ENCODE measurements at places on chromosomes 5 and 9.

DNA sequence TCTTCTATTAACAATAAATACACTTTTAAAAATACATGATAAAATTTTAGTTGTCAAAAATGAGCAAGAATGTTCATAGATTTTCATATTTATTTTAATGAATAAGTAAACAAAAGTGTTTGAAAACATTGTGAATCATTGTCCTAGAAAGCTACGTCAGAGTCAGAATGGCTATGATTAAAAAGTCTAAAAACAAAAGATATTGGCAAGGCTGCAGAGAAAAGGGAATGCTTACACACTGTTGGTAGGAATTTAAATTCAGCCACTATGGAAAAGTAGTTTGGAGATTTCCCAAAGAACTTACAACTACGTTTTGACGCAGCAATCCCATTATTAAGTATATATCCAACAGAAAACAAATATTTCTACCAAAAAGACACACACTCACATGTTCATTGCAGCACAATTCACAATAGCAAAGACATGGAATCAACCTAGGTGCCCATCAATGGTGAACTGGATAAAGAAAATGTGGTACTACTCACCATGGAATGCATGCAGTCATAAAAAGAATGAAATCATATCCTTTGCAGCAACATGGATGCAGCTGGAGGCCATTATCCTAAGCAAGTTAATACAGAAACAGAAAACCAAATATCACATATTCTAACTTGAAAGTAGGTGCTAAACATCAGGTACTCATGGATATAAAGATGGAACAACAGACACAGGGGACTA is 49.2 kb upstream of the FBXL17 start:
- DNase-seq: no peak

DNA sequence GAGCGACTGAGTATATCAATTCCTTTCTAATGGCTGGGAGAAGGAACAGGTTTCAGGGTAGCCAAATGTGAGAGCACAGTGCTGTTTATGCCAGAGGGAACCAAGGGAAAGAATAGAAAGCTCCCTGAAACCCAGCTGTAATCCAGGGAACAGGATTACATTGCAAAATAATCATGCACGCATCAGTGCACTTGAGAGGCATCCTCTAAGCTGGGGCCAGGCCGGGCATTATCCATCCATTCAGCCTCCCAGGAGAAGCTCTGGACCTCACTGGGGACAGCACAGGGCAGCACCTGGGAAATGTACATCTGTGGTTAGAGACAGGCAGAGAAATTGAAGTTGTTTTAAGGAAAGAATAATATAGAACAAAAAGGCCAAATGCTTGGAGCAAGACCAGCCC is 72.7 kb downstream of the MTRR start:
- no peak for DNase-seq

DNA sequence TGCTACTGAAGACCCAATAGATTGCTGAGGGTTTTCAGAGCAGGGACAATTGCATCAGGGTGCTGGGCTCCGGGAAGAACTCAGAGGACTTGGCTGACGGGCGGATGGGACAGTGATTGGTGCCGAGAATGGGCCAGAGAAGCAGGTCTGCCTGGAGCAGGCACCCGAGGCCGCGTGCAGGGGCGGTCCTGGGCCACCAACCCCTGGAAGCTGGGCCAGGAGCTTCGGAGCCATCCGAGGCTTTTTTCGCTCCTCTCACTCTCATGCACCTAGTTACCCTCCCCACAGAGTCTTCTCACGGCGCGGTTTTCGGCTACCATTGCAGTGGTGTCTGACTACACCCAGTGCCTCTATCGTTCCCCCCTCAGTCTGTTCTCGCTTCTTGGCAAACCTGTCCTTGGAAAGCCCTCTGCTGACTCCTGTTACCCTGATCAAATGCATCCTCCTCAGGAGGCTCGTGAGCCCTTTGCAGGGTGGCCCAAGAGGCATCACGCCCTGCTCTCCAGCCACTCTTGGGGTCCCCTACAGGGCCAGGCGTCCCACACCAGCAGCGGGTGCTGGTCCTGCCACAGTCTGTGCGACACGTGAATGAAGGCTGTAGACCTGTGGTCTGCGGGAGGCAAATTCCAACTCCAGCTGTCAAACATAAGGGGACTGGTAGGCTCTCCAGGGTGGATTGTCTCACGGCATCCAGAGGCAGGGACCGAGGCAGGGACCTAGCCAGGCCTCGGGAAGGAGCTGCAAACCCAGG is 1.2 kb upstream of the CLPTM1L start:
- DNase-seq: no peak

GRCh38 chr5:40928886-40929448 is 19.7 kb downstream of the C7 start:
- DNase-seq: no peak

DNA sequence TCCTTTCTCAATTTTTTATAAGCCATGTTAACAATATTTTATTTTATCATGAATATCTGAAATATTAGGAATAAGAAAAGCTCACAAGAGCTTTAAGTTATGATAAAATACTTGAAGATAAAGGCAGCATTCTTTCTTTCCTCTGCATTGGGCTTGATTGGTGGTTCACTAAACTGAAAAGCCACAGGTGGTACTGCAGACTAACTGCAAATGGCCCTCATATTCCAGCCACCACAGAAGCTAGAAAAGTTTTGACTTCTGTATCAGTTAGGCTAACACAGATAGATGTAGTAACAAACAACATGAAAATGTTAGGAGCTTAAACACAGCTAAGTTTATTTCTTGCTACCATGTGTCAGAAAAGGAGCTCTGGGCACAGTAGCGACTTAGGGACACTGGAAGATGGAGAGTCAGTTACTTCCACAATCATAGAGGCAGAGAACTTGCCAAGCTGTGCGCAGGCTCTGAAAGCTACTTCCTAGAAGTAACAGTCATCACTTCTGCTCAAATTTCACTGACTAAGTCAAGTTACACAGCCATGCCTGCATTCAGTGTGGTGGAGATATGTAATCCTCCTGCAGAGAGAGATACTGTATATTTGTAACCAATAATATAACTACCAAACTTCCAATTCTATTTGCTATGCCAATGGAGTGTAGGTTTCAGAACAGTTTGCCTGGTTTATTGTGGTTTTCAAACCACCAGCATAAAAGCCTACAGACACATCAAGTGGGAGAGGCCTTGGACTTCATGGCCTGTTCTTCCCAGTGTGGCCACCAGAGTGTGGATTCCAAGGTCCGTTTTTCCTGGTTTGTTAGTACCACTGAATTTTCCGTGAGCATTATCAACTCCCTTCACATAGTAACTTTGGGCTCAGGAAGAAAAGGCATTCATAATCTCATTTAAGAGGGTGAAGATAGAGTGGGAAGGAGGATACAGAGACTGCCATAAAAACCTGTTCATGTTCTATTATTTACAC is 268.3 kb downstream of the PJA2 start:
- no peak for DNase-seq

GRCh38 chr5:124301850-124302249 is 444.6 kb downstream of the ZNF608 start:
- no peak for DNase-seq

- no peak for DNase-seq
These were observed 104.6 kb downstream of the PCSK5 start for GRCh38 chr9:75995066-75995465.

GRCh38 chr5:43353668-43354067 is 40.5 kb upstream of the HMGCS1 start:
- DNase-seq: no peak

DNA sequence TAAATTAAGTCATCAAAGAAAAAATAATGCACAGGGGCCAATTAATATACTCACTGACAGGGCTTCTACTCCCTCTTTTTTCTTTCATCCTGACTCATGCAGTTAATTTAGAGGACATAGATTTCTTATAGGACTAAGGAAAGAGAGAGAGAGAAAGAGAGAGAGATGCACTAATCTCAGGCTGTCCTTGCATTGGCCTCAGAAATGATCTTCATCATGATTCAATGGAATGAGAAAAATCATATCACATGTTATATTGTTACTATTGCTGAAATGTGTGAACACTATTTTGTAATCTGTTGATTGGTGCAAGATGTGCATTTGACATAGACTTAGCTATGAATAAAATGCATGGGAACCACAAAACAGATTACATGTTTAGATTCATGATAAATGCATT is 608.3 kb upstream of the NUDT12 start:
- DNase-seq: no peak

DNA sequence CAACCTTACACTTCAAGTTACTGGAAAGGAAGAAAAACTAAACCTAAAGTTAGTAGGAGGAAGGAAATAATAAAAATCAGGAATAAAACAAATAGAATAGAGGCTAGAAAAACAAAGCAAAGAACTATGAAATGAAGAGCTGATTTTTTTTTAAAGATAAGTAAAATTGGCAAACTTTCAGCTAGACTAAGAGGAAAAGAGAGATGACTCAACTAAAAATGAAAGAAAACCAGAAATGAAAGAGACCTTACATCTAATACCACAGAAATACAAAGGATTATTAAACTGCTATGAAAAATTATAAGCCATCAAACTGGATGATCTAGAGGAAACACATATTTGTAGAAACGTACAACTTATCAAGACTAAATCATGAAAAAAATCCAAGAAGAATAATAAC is 60.0 kb downstream of the PRRC1 start:
- DNase-seq: no peak

- no peak for DNase-seq
These were observed 45.7 kb upstream of the PIK3R1 start for GRCh38 chr5:68169903-68170302.

DNA sequence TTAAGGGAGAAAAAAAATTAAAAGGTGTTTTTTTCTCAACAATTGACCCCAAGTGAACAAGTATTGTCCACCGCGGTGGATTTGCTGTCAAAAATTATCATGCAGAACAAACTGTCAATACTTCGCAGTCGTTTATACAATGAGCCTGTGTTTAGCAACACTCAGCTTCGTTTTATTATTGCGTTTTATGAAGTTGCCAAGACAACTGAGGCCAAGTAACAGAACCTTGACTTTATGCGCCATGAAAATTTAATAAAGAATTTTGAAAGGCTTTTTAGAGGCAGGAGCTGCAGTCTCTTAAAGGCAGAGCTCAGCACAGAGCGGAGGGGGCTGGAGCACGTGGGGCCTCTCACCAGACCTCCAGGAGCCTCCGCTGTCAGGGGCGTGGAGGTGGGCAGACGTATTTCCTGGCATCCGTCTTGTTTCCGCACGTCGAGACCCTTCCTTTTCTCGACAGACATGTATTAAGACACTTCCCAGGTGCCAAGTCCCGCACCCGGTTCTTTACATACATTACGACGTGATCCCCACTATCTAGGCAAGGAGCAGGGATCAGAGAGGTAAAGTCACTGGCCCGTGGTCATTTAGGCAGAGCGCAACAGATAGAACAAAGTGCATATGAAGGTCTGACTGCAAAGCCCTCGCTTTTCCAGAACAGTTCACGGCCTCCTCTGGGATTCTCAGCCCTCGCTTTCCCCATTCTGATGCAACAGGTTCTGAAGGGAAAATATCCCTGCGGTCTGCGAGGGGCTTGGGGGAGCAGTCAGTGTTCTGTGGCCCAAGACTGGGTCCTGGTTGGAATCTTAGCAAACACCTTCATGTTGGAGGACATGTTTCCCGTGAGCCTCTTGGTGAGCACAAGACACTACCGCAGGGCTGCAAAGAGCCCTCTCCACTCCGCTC is 164.4 kb downstream of the DAB2IP start:
- no peak for DNase-seq

GRCh38 chr5:83914662-83915418 is 194.2 kb upstream of the HAPLN1 start:
- DNase-seq: no peak

- no peak for DNase-seq
These were observed 103.3 kb downstream of the ESM1 start for GRCh38 chr5:54882101-54882500.

DNA sequence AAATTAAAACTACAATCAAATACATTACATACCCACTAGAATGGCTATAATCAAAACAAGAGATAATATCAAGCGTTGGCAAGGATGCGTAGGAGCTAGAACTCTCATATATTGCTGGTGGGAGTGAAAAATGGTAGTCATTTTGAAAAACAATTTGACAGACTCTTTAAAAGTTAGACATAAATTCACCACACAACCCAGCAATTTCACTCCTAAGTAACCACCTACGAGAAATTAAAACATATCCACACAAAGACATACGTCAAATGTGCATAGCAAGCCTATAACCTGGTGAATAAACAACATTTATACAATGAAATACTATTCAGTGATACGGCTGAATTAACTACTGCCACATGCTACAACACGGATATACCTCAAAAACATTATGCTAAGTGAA is 44.7 kb downstream of the GKAP1 start:
- DNase-seq: no peak

GRCh38 chr5:72223371-72223770 is 96.7 kb downstream of the MRPS27 start:
- DNase-seq: no peak

DNA sequence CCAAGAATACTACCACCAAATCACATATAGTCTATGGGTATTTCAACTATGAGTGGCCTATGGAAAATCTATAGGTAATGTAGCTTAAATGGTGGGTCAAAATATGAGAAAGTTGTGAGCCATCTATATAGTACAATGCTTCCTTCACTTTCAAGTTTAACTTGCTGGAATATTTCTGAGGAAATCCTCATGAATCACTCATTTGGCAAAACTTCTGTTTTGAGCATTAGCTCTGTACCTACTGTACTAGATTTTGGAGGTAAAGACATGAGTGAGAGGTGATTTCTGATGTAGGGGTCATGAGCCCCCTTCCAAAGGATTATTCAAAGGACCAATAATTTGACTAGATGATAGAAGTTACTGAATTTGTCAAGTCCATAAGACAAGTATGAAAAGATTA is 80.6 kb upstream of the DAB2 start:
- DNase-seq: no peak

GRCh38 chr5:32020271-32020670 is 153.8 kb downstream of the GOLPH3 start:
- no peak for DNase-seq

DNA sequence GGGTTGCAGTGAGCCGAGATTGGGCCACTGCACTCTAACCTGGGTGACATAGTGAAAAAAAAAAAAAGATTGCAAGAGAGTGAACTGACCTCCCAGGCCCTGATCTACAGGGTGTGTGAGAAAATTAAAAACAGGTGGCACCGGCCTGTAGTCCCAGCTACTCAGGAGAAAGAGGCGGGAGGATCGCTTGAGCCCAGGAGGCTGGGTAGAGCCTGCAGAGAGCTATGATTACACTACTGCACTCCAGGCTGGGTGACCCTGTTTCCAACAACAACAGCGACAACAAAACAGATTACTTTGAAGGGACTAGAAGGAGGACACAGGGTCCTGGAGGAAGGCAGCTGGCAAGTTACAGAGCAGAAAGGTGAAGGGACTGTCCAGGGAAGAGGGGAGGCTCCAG is 42.2 kb upstream of the FABP6 start:
- no peak for DNase-seq

DNA sequence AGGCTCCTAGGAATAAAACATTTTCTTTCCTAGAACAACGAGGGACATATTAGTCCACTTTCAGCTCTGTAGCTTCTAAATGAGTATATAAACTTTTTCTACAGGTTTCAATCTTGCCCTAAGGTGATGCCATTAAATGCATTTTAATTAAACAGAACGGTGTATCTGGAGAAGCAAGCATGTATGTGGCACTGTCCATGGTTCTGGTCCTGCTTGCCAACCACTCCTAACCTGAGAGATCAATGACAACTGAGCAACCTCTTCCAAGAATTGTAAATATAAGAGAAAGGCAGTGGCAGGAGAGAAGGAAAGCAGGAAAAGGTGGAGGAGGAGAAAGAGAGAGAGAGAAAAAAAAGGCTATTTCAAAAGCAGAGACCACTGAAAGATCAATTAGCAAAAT is 95.6 kb upstream of the SPOCK1 start:
- no peak for DNase-seq

- DNase-seq: no peak
These were observed 20.3 kb upstream of the TNIP1 start for GRCh38 chr5:151101151-151101550.
